ENCODE measurements at places on chromosomes 16 and 17. TPM values are rescaled to one million over a fixed set of nuclear protein-coding genes. Genes with fewer than 3 reads are reported as not detected.

DNA sequence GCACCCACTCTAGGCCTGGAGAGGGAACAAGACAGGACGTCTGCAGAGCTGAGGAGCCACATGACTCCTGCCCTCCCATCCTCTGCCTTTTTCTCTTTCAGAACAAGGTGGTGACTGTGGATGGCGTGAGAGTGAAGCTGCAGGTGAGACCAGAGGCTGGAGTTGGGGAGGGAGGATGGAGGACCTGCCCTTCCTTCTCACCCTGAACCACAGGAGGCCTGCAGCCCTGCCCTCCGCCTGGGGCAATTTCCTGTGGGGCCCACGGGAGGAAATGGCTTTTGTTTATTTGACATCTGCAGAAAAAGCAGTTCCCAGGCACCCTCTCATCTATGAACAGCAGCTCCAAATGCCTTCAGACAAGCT lies 5.1 kb downstream of the RAB37 start:
- DNase-seq = no peak

DNA sequence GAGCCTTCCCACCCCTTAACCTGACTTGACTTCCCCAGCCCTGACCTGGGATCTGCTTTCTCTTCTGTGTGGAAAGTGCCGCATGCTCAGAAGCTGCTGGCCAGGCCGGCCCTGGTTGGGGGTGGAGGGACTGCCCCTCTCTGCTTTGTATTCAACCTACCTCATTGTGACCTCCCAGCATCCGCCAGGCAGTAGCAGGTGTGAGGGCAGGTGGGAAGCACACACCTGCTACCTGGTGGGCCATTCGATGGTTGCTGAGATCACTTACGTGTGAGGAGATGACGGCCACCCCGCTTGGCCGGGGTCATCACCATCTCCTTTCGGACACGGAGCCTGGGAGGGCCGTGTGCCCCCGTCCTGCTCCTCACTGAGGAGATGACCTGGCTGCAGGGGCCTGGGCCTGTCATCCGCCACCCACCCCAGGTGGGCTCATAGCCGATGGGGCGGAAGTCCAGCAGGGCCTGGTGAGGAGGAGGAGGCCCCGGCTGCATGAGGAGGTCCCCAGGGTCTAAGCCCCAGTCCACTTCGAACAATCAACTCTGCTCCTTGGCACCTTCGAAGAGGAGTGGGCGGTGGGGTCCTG lies 7.1 kb downstream of the CPNE7 start:
- no peak for DNase-seq

DNA sequence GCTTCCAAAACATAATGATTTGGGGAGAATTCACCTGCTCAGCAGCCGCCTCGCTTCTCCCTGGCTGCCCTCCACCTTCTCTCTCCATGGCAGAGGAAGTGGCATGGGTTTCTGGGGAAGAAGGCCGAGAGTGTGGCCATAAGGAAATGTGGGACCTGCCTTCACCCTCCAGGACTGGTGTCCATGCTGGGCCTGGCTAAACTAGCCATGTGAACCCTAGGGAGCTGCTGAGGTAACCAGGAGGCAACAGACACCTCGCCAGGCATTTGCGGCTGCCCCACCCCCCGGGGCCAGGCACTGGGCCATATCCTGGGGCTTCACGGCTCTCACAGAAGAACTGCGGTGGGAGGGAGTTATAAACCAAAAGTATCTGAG lies 9.9 kb upstream of the CMTM4 start:
- no peak for DNase-seq

MFAP4 gene
- 79.0 TPM for total RNA-seq

FBXL19 gene
- 18.2 TPM for total RNA-seq
